ENCODE measurements at places on chromosomes 3 and 15.

- DNase-seq, result no peak
These were observed 142.7 kb downstream of the ALDH1A2 start for GRCh38 chr15:57922776-57923175.

DNA sequence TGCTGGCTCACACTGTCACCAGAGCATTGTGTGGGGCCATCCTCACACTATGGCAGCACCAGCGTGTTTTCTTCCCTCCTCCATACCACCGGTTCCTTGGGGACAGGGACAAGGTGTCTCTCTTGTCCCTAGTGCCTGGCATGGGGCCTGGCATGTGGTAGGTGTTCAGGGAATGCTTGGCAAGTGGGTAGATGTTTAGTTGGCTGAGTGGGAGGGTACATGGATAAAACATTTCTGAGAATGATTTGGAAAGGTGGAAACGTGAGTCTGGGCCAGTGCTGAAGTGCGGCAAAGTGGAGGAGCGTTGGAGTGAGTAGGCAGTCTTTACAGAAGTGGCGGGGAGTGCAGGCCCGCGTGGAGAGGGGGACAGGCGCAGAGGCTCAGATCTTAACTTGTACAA is 15.0 kb downstream of the SNAPC5 start:
- no peak for DNase-seq

DNA sequence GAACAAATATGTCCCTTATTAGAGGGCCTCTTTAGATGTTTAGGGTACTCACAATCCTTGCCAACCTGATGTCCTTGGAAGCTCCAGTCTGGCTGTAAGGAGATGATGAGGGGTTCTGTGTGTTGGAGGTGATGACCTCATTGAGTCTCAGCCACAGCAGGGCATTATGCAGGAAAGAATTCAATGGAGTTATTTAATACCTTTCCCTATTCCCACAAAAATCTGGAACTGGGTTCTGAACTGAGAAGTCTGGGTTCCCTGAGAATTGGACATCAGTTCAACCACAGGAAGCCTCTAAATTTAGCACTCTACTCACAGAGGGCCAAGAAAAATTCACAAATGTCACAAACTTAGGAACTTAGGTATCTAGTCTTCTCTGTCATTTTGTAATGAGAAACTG is 36.9 kb downstream of the SLC35A5 start:
- no peak for DNase-seq

- no peak for DNase-seq
These were observed 62.0 kb upstream of the SLC2A2 start for GRCh38 chr3:171088496-171088895.

- DNase-seq, result no peak
These were observed 71.6 kb downstream of the CHAC1 start for GRCh38 chr15:41024885-41025284.

- no peak for DNase-seq
These were observed 48.4 kb upstream of the SPPL2A start for GRCh38 chr15:50813865-50814264.

DNA sequence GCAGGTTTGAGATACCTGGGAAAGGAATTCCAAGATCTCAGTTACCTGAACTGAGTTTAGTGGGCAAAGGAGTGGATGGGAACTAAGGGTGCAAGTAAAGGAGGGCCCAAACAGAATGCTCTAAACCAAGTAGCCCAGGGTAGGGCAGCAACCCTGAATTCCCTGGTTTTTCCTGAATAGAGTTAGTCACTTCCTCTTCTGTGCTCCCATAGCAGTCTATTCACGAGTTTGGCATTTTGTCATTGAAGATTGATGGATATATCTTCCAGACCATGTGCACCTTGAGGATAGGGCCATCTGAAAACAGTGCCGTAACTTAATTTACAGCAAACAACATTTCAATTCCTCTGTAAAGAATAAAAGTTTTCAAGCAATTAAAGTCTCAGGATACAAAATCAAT is 18.5 kb upstream of the PTX3 start:
- no peak for DNase-seq

GRCh38 chr3:4501437-4501836 is 8.3 kb downstream of the ITPR1 start:
- no peak for DNase-seq

DNA sequence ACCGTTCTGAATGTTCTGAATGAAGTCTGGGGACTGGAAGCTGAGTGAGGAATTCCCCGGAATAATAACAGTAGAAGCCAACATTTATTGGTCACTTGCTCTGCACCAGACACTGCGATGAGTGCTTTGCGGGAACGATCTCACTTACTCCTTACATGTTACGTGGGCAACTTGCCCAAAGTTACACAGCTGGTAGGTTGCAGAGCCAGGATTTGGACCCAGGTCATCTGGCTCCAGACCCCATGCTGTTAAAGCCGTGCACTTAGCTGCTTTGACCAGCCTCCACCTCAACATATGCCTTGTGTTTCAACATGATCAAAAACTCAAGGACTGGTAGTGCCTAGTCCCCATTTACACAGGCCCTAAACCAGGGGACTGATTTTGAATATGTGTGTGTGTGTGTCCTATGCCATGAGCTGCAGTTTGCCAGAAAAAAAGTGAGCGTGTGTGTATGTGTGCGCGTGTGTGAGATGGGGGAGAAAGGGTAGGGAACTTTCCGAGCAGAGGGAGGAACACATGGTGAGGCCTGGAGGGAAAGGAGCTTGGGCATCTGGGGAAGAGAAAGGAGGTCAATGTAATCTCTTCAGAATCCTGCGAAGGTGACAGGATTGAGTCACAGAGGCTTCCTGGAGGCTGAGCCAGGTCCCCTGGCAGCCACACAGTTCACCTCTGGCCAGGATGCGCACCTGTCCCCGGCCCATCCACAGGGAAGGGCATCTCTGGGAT is 28.9 kb downstream of the LINGO1 start:
- DNase-seq, result no peak

DNA sequence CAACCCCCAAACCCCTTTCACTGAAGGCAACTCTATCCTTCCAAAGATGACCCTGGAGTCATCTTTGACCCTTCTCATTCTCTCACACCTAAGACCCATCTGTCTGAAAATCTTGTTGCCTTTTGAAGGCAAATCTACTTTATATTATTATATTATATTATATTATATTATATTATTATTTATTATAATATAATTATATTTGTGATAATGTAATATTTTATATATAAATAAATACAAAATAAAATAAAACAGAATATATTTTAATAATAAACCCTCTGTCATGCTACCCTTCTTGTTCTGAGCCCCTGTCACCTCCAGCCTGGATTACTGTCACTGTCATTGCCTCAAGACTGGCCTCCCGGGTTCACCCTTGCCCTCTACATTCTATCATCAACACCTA is 5.0 kb upstream of the PROK2 start:
- DNase-seq, result no peak

DNA sequence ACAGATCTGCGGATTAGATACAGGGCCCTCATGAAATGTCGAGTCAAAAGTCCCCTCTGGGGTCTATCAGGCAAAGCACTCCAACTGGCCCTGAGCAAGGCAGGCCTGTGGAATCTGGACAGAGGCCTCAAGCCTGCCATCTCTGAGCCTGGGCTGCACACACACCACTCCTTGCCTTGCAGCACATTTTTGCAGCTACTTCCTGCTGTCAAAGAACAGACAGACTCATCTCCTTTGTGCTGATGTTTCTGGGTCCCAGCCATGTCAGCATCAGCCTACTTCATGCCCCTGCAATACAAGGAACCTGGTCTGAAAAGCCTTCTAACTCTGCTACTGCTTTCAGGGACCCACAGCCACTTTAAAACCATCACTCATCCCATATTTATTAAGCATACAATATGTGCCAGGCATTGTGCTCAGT is 60.6 kb upstream of the IL12A start:
- DNase-seq, result no peak

DNA sequence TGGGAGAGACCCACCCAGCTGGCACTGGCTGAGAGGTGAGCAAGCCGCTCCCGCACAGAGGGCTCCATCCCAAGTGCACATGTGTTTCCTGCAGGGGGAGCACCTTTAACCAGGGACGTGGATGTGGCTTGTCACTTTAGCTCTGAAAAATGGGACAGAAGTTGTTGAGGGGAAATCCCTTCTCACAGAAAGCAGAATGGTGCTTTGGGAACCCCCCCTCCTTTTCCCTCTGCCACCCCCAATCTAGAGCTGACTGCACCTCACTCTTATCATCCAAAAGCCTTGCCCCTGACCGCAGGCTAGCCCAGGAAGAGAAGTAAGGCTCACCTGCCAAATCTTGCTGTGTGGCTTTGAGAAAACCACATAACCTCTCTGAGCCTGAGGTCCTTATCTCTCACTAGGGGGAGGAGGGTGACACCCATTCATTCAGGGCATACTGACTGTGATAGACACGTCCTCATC is 77.9 kb downstream of the RPN1 start:
- DNase-seq, result no peak

DNA sequence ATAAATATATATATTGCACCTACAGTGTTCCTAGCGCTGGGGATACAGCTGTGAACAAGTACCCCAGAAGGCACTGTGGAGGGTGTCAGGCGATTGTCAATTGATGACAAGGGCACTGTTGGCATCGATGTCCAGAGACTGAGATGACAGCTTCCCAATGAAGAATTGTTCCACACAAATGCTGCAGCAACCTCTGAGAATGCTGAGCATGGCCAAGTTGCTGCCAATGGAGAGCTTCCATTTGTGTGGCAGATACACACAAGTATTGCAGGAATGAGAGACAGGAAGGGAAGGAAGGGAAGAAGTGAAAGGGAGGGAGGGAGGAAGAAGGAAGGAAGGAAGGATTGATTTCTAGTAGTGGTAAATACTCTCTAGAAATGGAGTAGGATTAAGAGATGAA is 21.9 kb downstream of the LRTM1 start:
- no peak for DNase-seq

DNA sequence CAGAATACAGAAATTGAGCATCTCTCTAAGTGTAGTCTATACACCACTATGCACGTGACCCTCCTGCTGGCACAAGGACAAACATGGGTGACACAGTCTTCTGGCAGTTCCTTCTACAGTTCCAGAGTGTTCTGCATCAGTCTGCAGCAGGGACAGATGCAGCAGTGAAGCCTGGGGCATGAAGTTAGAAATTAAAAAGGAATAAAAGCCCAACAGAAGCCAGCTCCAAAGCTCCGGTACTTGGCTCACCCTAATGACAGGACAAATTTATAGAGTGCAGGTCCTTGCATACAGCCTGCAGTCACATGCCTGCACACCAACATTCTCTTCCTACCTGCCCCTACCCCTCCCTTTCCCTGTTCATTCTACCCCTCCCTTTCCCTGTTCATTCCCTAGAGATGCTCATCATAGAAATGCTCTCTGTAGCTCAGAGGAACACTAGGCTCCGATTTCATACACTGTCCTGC is 15.0 kb downstream of the UACA start:
- no peak for DNase-seq

GRCh38 chr15:99016680-99017321 is 9.2 kb upstream of the PGPEP1L start:
- DNase-seq, result no peak

- DNase-seq, result no peak
These were observed 1062.2 kb upstream of the EPHA6 start for GRCh38 chr3:95752199-95752598.

DNA sequence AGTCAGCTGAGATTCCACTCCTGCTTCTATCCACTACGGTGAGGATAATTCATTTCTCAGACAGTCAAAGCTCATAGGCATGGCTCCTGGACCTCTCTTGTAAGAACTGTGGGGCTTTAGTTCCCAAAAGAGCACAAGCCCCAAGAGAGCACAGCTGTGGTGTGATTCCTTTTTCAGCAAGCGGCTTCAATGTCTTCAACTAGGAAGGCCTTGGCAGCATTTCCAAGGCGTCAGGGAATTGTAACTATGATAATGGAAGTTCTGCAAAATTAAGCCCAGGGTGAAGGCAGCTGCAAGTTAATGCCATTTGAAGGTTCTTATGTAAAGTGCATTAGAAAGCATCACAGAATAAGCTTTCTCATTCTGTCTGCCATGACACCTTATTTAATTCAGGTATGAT is 657.1 kb downstream of the GRM7 start:
- no peak for DNase-seq

DNA sequence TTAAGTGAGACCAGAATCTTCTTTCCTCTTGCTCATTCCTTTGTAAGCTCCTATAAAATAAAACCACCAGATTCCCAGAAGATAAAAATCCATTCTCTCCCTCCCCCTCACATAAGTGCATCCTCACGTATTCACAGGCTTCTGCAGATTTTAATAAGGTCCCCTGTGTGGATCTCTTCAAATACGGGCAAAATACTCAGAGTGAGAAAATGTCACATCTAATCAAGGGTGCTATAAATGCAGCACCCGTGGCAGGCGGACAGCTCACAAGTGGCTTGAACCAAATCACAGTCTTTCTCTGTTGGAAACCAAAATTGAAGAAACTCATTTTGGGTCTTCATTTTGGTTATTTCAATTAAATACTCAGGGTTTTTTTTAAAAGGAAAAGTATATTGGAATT is 212.9 kb upstream of the CMC1 start:
- no peak for DNase-seq

DNA sequence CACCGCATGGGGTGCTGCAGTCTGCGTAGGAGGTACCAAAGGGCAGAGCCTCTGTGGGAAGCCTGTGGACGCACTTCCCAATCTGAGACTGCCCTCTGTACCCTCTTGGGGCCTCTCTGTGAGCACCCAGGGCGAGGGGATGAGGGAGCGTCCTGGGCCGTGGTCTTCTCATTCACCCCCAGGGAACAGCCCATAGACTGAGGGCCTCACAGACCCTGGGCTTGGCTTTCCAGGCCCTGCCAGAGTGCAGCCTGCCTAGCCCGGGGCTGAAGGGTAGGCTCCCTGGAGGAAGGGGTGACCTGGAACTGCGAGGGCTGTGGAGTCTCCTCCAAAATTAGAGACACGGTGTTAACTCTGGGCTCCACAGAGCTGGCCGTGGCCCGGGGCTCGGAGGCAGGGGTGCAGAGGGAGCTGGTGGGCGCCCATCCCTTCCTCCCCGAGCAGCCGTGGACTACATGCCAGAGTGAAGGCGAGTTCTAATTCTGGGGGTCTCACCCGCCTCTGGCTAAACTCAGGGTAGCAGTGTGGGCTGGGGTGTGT is 468 bp upstream of the SPTBN5 start:
- DNase-seq, result no peak

- no peak for DNase-seq
These were observed 2.7 kb upstream of the CRELD1 start for GRCh38 chr3:9930804-9931418.

DNA sequence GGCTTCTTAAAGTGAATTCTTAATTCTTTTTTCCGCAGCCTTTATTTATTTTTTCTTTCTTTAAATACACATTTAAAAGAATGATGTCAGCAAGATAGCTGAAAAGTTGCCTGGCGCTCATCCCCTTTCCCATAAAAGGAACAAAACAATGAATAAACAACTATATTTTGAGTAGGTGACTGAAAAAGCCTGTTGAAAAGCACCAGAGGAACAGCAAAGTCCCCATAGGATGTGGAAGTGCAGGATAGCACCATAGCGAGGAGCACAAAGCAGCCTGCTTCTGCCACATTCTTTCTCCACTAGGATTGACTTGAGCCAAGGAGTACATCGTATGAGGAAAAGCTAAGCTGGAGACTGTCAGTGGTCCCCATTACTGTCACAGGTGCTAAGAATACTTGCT is 754.9 kb downstream of the SQOR start:
- DNase-seq, result no peak

- DNase-seq, result no peak
These were observed 38.2 kb downstream of the TIMP4 start for GRCh38 chr3:12120374-12121140.

GRCh38 chr3:70738291-70738681 is 425.8 kb upstream of the MDFIC2 start:
- no peak for DNase-seq

Measured in NCI-H2081 treated with DMSO at 0.1 percent for 48 hours (cell line).